ENCODE measurements at places on chromosomes 13 and 19.
A peak's percentile ranks its signal among the peaks of the same experiment; 100 is the strongest.

GRCh38 chr13:75038393-75039113 is 443.4 kb downstream of the TBC1D4 start:
- no peak for DNase-seq

DNA sequence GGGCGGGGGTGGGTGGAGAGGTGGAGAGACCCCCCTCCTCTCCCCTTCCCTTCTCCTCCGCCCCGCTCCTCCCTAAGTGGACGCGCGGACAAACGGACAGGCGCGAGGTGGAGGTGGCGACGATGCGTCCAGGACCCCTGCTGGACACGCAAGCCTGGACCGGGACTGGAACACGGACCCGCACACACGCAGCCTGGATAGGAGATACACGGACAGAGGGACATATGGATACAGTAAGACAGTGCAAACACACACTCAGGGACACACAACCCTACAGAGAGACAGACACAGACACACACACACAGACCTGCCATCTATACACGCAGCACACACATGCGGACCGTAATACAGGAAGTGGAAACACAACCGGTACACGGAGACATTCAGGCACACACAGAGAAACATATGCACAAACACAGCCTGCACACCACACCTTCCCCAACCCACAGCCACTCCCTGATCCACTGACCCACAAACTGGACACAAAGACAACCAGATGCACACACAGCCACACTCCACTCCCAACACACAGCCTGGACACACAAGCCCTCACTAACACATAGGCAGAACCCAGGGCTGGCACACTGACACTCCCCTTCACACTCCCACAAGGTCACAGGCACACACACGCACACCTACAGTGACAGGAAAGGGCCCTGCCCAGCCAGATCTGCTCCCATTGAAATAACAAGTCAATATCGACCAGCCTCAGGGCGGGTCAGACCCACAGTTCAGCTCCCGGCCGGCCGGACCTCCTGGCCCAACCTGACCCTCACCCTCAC is 696 bp upstream of the ERFL start:
- DNase-seq: no peak

GRCh38 chr19:32464279-32464678 is 58.7 kb downstream of the DPY19L3 start:
- peak; percentile 49 for DNase-seq

DNA sequence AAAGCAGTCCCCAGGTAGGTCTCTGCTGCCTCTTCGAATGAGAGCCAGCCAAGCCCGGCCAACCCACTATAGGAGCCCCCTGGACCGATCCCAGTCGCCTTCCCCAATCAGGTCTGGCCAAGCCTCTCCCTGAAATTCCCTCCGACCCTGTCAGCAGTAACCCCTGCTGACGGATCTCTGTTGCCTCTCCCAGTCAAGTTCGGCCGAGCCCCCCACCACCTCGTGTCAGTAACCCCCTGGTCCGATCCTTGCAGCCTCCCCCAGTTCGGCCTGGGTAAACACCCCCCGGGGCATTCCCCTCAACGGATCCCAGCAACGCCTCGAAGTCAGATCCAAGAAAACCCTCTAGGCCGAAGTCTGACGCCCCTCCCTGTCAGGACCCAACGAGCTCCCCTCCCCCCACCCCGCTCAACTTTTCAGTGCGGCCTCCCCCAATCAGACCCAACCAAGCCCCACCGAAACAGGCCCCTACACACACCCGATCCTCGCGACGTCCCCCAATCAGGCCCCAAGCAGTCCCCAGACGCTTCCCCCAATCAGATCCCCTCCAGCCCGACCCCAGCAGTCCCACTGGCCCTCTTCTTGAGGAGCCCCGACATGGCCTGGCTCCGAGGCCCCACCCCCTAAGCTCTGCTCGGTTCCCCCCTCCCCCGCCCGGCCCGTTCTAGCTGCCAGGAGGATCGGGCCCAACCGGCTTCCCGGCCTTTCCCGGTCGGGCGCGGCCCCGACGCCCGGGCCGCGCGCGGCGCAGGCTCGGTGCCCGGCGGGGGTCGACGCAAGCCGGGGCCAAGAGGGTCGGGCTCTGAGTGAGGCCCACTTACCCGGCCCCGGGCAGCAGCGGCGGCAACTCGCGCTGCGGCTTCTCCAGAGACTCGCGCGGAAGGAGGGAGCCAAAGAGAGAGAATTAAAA is 1.8 kb downstream of the TNPO2 start:
- DNase-seq: peak; percentile 34

- DNase-seq: no peak
These were observed 59.6 kb downstream of the CDADC1 start for GRCh38 chr13:49307365-49307764.

- no peak for DNase-seq
These were observed 53.0 kb downstream of the PEPD start for GRCh38 chr19:33468361-33469170.

- DNase-seq: no peak
These were observed 1588.0 kb downstream of the SLITRK1 start for GRCh38 chr13:82294226-82294625.

GRCh38 chr13:31920727-31921100 is 110.9 kb upstream of the FRY start:
- DNase-seq: no peak

GRCh38 chr19:6969490-6969889 is 51.7 kb downstream of the MBD3L2B start:
- DNase-seq: no peak

GRCh38 chr13:97497400-97497799 is 63.4 kb downstream of the RAP2A start:
- DNase-seq: no peak

- DNase-seq: peak; percentile 82
These were observed 18.4 kb upstream of the MYCBP2 start for GRCh38 chr13:77345150-77345780.

- DNase-seq: peak; percentile 20
These were observed 284.3 kb upstream of the MAB21L1 start for GRCh38 chr13:35760735-35761281.

DNA sequence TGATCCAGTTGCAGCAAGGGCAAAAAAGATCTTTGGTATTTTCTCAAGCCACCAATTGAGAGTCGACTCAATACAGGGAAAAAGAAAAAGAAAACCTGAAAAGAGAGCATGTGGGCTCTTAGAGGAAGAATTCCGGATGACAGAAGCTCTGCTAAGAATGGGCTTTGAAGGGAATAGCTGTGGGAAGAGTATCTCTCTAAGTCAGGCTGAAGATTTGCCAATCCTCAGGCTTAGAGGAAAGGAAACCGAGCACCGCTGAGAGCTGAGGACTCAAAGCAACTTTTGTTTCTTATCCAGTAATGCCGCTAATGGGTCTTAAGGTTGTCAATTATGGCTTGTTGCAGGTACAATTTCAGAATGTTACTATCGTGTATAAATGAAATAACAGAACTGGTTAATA is 166.4 kb downstream of the EFNB2 start:
- DNase-seq: no peak

GRCh38 chr13:101059793-101060192 is 356.5 kb downstream of the NALCN start:
- no peak for DNase-seq

- DNase-seq: no peak
These were observed 51.7 kb downstream of the TNFSF11 start for GRCh38 chr13:42625611-42626010.

DNA sequence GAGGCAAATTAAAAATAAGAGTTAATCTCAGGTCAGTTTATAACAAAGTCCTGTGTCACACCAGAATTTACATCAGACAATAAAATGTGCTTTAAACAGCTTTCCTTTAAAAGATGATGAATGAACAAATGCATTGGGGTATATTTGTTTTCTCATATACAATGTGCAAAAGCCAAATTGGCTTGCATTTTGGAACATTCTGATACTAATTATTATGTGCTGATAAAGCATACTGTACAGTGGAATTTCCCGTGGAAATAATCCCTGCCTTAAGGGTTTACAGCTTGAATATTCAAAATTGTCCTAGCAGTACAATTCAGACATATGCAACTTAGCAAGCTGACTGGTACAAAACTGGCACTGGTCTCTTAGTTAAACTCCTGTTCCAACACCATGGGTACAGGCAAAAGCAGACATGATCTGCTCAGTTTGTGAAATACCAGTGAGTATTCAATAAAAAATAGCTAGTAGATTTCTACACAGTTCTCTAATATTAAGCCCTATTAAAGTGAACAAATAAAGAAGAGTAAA is 373.4 kb downstream of the SLITRK1 start:
- DNase-seq: no peak

GRCh38 chr19:33906578-33907335 is 110.1 kb downstream of the KCTD15 start:
- DNase-seq: no peak

DNA sequence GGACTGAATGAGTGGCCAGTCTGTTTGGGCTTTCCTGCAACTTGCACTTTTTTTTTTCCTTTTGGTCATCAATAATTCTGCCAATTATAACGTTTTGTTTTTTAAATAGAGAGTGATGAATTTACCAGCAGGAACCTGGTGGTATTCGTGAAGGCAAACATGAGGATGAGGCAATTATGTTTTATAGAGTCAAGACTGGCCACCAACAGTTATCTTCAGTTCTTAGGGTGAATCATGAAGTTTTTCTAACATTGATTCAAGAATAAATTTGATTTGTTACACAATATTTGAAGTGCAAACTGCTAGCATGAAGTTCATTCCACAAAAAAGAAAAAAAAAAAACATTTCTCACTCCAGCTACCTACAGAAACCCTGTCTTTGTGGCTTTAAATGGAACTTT is 244.5 kb downstream of the SPRY2 start:
- no peak for DNase-seq

- no peak for DNase-seq
These were observed 562.8 kb downstream of the SLITRK6 start for GRCh38 chr13:85236413-85236812.

DNA sequence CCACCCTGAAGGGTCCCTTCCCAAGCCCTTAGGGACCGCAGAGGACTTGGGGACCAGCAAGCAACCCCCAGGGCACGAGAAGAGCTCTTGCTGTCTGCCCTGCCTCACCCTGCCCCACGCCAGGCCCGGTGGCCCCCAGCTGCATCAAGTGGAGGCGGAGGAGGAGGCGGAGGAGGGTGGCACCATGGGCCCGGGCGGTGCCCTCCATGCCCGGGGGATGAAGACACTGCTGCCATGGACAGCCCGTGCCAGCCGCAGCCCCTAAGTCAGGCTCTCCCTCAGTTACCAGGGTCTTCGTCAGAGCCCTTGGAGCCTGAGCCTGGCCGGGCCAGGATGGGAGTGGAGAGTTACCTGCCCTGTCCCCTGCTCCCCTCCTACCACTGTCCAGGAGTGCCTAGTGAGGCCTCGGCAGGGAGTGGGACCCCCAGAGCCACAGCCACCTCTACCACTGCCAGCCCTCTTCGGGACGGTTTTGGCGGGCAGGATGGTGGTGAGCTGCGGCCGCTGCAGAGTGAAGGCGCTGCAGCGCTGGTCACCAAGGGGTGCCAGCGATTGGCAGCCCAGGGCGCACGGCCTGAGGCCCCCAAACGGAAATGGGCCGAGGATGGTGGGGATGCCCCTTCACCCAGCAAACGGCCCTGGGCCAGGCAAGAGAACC is 1.5 kb downstream of the EGLN2 start:
- no peak for DNase-seq

DNA sequence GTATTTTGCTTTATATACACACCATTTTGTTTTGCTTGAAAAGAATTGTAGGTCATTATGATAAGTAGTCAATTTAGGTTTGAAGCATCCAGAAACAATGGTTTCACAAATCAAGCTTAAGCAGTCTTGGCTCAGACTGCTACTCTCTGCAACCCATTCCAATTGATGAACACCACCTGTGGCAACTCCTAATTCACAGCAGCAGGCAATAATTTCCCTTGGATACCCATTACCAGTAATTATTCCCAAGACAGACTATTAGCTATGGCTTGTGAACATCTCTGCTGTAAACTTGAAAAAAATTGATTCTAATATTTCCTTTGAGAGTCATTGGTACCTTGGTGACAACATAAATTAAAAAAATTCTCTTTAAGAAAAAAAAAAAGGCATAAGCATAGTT is 299.3 kb upstream of the SLITRK6 start:
- DNase-seq: no peak

- peak; percentile 99 for DNase-seq
These were observed at the start of gene ERCC1 for GRCh38 chr19:45423589-45424190. TSS of gene ERCC1 (minus strand) at chr19:45423917. CDS start at chr19:45423374, 543 bp downstream.

DNA sequence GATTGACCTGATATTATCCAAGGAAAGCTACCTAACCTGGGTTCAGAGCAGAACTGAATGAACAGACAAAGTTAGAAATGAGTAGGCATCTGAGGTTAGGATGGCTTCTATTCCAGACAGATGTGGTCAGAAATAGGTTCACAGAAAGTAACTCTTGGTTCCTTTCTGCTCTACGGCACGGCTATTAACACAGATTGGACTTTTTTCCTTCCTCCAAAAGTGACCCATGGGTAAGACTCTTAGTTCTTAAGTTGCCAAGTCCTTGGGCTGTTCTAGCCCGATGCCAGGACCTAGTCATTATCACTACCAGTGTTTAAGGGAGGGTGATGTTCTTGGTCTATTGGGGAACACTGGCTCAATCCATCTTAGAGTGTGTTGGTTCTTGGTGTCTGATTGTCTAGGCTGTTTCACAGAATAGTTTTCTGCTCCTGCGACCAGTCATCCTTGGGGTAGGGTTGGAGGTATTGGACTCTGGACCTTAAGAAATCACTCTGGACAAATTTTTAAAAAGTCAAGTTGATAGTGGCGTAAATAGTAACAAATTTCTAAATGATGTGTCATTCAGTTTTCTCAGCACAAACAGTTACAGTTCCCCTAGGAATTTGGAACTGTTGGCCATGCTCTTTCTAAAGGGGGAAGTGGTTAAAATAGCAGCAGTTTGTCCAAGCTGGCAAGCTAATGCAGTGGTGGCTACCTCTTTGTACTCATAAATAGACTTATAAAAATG is 60.1 kb upstream of the MYCBP2 start:
- no peak for DNase-seq

DNA sequence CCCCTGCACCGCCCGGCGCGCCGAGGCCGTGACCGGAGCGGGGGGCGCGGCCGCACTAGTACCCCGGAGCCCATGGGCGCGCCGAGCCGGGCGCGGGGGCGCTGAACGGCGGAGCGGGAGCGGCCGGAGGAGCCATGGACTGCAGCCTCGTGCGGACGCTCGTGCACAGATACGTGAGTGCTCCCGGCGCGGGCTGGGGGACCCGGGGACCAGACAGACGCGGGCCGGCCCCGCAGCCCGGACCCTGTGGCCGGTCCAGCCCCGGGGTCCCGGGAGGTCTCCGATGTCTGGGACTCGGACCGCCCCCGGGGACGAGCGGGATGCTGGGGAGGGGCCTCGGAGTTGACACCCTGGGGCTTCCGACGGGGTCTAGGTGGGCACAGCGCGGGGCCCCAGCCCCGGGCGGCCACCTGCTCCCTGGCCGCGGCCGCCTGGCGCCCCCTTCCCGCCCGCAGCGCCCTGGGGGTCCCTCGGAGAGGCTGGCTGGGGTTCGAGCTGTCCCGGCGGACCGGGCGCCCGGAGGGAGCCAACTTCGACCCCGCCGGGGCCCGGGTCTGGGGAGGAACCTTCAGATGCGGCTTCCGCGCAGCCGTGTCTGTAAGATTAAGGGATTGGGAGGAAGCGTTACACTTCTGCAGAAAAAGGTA is 568 bp downstream of the ATP11A start:
- DNase-seq: peak; percentile 26
